ENCODE measurements at places on chromosomes 13 and 19.

DNA sequence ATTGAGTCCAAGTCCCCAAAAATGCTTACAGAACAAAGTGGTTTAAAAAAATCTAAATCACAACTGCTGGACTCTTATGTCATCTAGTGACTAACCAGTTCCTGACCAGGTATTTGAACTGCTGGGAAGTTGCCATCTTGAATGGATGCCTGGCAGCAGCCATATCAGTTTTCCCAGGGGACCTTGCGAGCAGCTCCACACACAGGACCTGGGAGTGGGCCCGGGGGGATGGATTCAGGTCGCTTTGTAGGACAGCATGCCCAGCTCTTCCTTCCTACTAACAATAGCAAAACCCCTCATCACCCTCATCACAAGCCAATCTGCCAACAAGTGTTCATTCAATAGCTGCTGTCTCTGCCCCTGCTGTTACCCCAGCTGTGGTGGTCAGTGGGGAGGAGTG, 65.3 kb downstream of the KCTD15 start:
- no peak for DNase-seq

DNA sequence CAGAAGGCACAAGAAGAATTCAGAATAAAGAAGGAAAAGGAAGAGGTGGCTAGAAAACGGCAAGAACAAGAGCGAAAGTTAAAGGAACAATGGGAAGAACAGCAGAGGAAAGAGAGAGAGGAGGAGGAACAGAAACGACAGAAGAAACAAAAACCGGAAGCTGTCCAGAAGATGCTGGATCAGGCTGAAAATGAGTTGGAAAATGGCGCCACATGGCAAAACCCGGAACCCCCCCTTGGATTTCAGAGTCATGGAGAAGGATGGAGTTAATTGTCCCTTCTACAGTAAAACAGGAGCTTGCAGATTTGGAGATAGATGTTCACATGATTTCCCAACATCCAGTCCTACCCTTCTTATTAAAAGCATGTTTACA, 6.7 kb downstream of the CD209 start:
- no peak for DNase-seq

- DNase-seq = no peak
These were observed 11.6 kb upstream of the GTF2F2 start for GRCh38 chr13:45108716-45109101.

GRCh38 chr13:43303033-43303729, 279.8 kb downstream of the DNAJC15 start:
- no peak for DNase-seq

- no peak for DNase-seq
These were observed 221.8 kb upstream of the UBL3 start for GRCh38 chr13:30071969-30072817.

- no peak for DNase-seq
These were observed 6.2 kb downstream of the SARS2 start for GRCh38 chr19:38924388-38924787.

DNA sequence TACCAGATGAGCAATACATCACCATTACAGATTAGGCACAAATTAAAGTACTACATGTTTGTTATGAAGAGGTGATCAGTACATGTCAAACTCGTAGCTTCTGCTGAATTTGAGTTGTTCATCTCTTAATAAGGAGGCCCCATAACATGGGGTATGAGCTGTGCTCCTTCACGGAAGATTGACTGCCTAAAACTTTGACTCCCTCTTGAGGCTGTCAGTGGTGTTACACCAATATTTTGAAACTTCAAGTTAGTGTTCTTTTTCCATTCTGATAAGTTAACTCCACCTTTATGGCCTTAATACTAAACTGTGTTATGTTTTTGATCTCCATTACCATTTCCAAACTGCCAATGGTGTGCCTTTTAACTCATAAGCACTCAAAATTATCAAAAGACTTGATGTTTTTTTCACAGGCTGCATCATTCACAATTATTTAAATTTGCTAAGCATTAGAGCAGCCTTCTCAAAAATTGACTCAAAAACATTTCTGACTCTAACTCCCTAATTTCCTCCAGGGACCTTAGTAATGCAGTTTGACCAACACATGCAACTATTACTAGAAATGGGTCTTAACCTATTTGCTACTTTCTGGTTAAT, 1591.5 kb downstream of the PCDH9 start:
- DNase-seq = no peak

DNA sequence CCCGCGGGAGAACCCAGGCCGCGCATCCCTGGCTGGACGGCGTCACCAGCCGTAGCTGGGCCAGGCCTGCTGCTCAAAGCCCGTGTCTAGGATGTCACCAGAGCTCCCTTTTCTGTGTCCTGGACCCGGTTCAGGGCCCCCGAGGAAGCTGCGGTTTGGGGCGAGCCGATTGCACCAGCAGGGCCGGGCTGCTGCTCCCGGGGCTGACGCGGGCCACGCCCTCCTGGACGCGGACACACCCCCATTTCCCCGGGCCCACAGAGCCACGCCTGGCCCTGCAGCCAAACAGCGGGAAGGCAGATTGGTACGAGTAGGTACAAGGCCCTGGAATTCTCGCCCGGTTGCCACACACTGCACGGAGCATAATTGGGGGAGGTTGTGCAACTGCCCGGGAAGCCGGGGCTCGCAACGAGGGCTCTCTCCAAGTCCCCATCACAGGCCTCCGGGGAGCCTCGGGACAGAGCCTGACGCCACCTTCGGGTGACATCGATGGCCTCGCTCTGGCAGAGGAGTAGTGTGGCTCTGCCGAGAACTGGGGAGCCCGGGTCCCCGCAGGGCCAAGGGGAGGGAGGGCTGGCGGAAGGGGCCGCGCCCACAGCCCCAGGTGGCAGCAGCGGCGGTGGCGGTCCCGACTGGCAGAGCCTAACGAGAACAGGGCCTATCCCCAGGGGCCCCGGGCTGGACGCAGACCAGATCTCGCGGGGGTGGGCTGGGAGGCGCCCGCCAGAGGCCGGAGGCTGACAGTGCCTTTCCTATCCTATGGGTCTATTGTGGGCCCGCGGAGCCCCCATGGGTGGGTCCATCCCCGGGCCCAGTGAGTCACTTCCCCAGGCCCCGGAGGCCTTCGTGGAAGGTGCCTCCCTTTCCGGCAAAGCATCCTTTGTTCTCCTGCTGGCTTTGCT, 23.5 kb downstream of the KCTD15 start:
- DNase-seq = peak; percentile 62

DNA sequence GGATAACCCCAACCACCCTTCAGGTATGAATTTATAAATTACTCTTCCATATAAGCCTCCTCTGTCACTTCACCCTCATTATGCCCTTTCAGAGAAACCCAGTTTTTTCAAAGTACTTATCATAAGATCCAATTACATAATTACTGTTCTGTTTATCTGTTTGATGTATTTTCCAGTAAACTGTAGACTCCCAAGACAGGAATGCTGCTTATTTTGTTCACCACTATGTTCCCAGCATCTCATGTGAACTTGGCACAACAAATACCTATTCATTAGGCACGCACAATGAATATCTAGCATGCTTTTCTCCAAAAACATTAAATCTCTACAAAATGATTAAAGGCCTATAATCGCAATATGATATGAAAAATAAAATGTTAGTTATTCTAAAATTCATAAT, 13.2 kb downstream of the ENOX1 start:
- no peak for DNase-seq

DNA sequence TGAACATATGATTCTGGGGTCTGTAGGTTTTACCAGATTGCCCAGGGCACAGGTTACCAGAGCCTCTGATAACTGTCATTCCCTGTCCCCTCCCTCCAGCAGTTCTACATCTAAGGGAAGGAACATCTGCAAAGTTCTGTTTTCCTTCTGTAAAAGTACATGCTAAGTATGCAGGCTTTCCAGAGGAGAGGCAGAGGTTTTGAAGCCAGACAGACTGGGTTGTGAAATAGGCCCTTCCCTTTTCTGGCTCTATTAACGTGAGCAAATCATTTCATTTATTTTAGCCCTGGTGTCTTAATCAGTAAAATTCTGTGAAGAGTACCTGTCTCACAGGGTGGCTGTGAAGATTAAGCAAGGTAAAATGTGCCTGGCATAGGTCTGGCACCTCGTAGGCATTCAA, 66.1 kb upstream of the C1QTNF9 start:
- DNase-seq = no peak

Measured in stimulated activated CD4-positive, alpha-beta T cell treated with anti-CD3 and anti-CD28 coated beads, Interleukin-4, amount 100 ng/mL, for 24 hours (primary cell).